Activated CD4-positive, CD25-positive, alpha-beta regulatory T cell (primary cell): ENCODE measurements at places on chromosomes 12 and 14.
A peak's percentile ranks its signal among the peaks of the same experiment; 100 is the strongest.

GRCh38 chr12:80708259-80708974, 983 bp downstream of the MYF6 start:
- no peak for DNase-seq

DNA sequence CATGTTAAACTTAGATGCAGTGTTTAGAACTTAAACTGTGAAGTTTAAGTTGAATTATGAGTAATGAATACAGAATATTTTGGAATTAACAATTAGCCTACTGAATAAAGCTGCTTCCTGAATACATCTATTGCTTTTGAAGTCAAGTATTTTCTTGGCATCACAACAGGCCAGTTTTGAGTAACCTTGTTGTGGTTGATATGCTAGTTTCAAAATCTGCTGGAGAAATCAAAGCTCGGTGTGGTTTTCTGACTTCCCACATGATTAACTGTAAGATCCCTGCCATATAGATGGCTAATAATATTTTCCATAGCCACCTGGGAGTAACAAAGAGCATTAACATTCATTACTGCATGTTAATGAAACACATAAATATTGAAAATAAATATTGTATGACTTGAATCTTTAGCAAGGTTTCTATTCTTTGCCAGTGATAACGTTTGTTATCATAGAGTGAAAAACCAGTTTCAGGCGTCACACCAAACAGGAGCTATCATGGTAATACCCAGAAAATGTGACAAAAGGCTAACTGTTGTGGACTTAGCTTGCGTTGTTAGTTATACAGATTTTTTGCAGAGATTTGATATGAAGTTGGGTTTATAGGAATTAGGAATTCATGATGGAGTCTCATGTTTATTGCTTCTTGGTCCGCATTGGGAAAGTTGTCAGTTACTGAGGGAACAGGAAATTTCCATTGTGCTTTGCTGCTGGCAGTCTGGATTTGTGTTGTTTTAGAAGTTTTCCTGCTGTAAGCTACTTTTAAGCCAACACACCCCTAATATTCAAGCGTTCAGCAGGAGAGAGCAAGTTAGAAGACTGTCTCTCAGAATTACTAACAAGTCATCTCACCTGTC, 32.1 kb downstream of the PPFIBP1 start:
- DNase-seq, result no peak

- no peak for DNase-seq
Measured at GRCh38 chr12:85828576-85828975, 7.6 kb downstream of the RASSF9 start.

GRCh38 chr14:53174918-53175317, 21.8 kb upstream of the DDHD1 start:
- no peak for DNase-seq

- DNase-seq, result no peak
Measured at GRCh38 chr12:508795-509194, 49.1 kb downstream of the B4GALNT3 start.

DNA sequence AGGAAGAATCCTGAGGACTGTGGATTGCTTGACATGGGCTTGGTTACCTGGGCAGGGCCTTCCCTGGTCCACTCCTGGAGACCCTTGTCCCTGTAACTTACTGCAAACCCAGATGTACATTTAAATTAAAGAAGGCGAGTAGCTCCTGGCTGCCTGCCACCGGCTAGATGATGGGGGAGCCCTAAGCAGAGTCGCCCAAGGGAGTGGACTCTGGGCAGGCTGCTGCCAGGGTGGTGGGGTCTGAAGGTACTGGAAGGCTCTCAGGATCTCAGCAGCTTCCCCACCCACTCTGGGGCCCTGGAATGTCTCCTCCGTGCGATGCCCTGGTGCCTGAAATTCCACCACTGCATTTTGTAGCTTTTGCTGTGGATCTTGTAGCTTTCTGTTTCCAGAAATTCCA, 74.7 kb downstream of the FBXL14 start:
- no peak for DNase-seq

- no peak for DNase-seq
Measured at GRCh38 chr12:92648242-92649031, 54.4 kb upstream of the PLEKHG7 start.

DNA sequence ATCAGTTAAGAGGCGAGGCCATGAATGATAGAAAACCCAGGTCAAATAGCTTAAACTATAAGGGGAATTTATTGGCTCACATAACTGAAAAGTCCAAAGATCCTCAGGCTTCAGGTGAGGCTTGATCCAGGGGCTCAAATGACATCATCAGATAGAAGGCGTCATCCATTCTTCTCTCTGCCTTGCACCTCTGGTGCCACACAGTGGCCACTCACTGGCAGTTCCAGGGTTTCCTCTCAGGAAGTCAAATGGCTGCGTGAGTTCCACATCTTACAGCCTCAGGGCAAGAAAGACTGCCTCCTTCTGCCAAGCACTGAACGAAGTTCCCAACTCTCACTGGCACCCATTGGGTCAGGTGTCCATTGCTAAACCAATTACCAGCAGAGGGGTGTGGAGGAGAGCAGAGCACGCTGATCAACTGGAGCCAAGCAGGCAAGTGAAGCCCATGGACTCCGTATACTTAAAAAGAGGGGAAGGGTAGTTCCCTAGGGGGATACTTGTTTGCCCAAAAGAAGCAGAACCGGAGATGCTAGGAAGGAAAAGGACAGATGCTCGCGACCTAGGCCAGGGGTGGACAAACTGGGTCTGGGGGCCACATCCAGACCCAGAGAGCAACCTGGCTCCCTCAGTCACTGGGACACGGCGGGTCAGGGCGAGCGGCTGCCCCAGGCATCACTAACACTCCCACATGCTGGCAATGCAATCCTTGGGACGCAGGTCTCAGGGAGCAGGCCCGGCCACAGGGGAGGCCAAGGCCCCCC, 69.3 kb downstream of the SERPINA3 start:
- DNase-seq, result no peak

GRCh38 chr12:124765581-124766489, 97.8 kb downstream of the SCARB1 start:
- no peak for DNase-seq

DNA sequence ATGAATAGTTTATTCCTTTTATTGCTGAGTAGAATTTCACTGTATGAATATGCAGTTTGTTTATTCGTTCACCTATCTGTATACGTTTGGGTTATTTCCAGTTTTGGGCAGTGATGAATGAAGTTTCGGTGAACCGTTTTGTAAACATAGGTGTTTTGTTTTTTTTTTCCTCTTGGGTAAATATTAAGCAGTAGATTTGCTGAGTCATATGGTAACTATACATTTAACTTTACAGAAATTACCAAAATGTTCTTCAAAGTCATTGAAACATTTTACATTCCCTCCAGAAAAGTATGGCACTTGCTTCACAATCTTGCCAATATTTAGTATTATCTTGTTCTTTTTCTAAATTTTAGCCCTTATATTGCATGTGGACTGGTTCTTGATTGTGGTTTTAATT, 3.8 kb upstream of the ABCC9 start:
- DNase-seq, result no peak

- no peak for DNase-seq
Measured at GRCh38 chr14:79443602-79444001, 767.7 kb downstream of the DIO2 start.

DNA sequence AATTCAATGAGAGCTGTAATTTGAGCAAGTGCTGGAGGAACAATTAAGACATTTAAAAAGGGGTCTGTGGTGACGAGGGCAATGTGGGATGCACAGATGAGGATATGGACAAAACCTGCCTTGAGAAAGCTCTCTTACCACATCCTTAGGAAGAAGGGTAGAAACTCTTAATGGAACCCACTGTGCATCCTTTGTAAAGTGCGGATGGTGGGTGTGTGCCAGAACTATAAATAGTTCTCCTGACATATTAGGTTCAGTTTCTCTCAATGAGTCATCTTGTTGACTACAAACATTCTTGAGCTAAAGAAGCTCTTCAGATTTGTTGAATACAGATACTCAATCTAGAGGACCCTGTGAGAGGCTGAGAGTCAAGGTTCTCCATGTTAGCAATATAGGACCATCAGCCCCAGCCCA, 106.1 kb upstream of the ANO4 start:
- no peak for DNase-seq

DNA sequence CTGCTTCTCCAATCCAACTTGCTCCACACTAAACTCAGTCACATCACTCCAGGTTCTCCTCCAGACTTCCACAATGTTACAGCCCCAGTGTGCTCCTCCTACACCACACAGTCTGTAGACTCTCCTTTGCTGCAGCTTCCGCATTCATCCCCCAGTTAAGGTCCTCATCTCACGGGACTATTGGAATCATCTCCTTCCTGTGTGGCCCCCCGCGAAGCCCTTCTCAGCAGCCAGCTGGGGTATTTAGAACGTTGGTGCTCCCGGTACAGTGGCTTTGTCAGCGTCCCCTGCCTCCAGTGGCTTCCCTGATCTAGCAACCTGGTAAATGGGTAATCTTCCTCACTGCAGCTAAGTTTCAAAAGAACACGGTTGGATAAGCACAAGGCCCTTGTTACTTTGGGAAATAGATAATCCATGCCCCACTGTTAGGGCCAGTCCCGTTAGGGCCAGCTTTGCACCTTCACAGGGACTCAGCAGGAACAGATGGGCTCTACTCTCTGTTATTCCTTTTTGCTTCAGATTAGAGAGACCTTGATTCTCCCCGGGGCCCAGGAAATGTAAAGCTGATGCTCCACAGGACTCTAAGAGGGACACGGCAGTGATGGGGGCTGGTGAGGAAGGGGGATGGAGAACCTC, 823 bp upstream of the TSPAN11 start:
- no peak for DNase-seq

DNA sequence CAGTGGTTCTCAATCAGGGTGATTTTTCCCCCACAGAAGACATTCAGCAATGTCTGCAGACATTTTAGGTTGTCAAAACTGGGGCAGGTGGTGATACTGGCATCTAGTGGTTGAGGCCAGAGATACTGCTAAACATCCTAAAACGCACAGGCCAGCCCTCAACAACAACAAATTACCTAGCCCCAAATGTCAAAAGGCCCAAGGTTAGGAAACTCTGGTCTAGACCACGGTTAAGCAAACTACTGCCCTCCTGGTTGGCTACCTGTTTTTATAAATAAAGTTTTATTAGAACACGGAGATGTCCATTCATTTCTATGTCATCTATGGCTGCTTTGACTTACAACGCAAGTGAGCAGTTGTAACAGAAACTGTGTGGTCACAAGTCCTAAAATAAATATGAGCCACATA, 186.7 kb downstream of the EFCAB11 start:
- DNase-seq, result peak; percentile 20

- DNase-seq, result no peak
Measured at GRCh38 chr12:127448906-127449305, 818.1 kb upstream of the TMEM132C start.

GRCh38 chr12:29880987-29881386, 97.2 kb upstream of the TMTC1 start:
- DNase-seq, result no peak

GRCh38 chr14:49849213-49849847, 3.3 kb downstream of the NEMF start:
- DNase-seq, result no peak

DNA sequence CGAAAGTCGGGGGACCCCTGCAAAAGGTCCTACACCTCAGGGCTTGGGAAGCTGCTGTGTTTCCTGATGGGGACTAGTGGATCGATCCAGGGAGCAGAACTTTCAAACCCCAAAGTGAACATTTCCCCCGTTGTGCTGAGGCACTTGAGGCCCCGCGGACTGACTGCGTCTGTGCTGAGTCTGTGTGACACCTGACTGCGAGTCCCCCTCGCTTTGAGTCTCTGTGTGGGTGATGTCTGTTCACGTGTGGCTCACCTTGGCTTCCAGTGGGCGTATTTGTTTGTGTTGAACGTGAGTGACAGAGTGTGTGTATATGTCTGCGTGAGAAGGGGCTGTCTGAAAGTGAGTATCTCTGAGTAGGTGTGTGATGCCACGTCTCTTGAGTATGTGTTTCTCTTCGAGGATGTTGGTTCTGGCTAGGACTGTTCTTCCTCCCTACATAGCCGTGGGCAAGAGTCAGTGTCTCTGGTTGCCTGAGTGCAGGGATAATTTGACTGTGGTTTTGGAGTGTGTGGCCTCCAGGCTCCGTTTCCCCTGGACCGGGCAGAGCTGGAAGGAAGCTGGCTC, 1.3 kb downstream of the TEAD4 start:
- DNase-seq, result no peak

GRCh38 chr12:24562771-24563431, 386.0 kb downstream of the BCAT1 start:
- no peak for DNase-seq

GRCh38 chr12:2286047-2286446, 233.3 kb downstream of the CACNA1C start:
- DNase-seq, result no peak

- no peak for DNase-seq
Measured at GRCh38 chr12:57907281-57907680, 34.1 kb upstream of the ATP23 start.

- DNase-seq, result no peak
Measured at GRCh38 chr12:110530511-110530910, 28.4 kb downstream of the RAD9B start.

DNA sequence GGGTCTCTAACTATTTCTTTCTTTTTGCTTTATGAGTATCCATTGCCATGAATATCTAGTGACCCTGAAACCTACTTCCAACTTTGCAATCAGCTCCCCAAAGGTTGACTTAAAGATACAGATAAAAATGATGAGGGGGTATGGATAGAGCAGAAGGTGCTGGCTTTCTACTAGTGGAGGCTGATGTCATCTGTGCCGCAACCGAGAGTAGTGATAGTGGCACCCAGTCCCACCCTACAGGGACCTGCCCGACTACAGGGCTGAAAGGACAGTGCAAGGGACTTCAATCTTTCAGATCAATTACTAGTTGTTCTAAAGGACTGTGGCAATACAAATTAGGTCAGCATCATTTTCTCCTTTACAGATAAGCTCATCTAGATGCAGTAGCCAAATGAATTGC, 806.0 kb downstream of the VRK1 start:
- no peak for DNase-seq

- DNase-seq, result no peak
Measured at GRCh38 chr12:79424109-79424721, 266.5 kb downstream of the PAWR start.

DNA sequence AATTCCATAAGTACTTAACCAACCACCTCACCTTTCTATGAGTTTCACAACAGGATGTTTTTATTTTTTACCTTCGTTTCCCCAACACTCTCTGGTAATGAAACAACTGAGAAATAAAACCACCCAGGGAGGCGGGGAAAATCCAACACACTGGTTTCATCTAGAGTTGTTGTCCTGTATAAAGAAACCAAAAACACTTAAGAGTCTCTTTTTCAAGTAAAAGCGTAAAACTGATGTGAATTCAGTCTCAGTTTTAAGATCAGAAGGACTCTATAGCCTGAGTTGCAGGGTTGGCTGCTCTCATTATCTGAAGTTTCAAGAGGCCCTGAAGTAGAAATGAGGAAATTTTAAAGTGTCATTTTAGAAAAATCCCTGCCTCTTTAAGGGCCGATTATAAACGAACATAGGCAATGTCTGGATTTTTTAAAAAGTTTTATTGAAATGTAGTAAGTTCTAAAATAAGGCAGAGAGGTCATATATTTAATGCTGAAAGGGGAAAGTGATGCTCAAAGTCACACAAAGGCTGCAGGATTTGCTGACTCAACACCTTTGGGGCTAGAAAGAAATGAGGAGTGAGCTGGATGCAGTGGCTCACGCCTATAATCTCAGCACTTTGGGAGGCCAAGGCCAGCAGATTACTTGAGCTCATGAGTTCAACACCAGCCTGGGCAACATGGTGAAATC, 27.2 kb downstream of the HIGD1C start:
- DNase-seq, result no peak

GRCh38 chr14:42229976-42230375, 623.3 kb downstream of the LRFN5 start:
- no peak for DNase-seq

- DNase-seq, result no peak
Measured at GRCh38 chr12:94205822-94206221, 57.4 kb downstream of the PLXNC1 start.

GRCh38 chr12:108530161-108530560, 15.1 kb downstream of the FICD start:
- DNase-seq, result no peak

GRCh38 chr14:22791301-22791700, 23.9 kb downstream of the SLC7A7 start:
- no peak for DNase-seq
